ENCODE measurements at places on chromosomes 2 and 18.
A peak's percentile ranks its signal among the peaks of the same experiment; 100 is the strongest.

- no peak for DNase-seq
These were observed 54.9 kb downstream of the FHOD3 start for GRCh38 chr18:36352384-36352783.

DNA sequence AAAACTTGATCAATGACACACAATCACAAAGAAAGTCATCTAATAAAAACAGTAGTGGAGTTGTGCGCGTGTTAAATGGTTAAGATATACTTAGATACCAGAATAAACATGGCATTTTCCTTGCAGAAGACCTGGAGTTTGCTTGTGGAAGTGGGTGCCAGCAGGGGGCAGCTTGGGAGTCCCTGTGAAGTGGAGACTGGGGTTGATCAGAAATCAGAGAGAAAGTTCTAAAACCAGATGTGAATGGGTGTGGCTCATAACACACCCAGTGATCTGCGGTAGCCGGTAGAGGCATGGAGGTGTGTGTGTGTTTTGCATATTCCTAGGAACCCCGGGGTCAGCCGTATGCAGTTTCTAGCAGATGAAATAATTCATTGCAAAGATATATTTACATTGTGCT is 300.1 kb upstream of the TRIB2 start:
- peak; percentile 49 for DNase-seq

GRCh38 chr2:4895371-4895770 is 796.8 kb upstream of the SOX11 start:
- DNase-seq: no peak

- DNase-seq: no peak
These were observed 22.0 kb downstream of the IL1RL2 start for GRCh38 chr2:102208774-102209173.

DNA sequence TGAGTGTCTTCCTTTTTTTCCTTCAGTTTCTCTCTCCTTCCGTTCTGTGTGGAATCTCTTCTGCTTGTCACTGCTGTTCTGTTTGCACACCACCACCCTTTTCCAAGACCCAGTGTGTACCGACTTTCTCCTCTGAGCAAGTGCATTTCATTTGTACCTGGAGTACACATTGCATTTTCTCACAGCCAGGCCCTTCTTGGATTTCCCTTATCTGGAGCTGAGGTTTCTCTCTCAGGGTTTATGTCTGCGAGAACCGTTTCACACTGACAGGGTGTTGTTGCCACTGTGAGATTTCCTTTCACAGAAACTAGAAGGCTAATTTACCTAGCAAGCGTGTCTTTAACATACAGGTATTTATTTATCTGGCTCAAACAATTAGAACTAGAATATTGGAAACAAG is 26.2 kb downstream of the NCOA1 start:
- no peak for DNase-seq

DNA sequence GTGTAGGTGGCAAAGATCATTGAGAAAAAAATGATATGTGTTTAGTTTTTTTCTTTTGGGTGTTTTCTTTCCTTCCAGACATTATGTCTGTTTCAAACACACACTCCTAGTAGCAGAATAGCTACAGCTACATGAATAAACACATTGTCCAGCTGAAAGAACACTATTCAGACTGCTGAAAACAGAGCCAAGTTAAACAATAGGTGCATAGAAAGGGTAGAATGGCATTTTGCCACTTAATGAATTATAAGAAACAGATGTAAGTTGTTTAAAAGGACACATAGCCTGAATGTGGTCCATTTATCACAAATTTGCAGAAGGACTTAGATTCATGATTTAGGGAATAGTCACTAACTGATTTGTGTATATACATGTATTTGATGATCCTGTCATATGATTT is 20.1 kb downstream of the CTLA4 start:
- DNase-seq: no peak

DNA sequence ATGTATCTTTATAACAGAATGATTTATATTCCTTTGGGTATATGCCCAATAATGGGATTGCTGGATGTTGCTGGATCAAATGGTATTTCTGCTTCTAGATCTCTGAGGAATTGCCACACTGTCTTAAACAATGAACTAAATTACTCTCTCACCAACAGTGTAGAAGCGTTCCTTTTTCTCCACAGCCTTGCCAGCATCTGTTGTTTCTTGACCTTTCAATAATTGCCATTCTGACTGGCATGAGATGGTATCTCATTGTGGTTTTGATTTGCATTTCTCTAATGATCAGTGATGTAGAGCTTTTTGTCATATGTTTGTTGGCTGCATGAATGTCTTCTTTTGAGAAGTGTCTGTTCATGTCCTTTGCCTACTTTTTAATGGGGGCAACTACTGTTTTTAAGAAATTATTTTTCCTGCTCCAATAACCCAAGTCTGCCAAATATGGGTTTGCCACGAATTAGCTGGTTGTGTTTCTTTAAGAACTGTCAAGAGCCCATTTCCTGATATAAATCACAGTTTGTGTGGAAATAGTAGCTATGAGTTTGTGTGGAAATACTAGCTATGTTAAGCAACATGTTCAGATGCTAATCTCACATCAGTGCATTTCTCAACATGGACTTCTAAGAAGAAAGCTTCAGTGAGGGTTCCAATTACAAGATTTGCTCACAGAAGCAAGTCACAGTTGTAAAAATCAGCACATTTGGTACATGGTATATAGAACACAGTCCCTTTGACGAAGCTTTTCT is 259.4 kb downstream of the ANAPC1 start:
- DNase-seq: no peak

DNA sequence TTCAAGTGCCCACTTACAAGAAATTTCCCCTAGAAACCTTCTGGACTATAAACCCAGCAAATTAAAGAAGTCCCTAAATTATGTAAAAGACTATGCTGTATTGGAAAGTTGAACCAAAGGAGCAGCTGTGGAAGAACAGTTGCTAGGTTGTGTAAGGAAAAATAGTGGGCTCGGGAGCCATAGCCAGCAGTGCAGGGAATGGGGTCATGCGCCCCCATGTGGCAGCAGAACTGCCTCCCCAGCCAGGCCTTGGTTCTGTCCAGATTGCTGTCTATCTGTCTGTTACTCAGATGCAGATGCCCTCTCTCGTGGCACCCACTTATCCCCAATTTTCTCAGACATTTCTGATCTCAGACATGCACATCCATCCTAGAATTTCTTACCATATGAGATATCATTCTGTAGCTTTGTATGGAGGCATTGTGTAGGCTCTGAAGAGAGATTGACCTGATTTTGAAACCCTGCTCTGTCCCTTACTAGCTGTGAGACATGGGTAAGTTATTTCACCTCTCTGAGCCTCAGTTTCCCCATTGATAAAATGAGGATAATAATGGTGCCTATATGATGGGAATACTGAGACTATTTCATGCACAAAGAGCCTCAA is 258.3 kb downstream of the SS18 start:
- DNase-seq: no peak

GRCh38 chr2:228559774-228560415 is 378.4 kb upstream of the SPHKAP start:
- DNase-seq: no peak

DNA sequence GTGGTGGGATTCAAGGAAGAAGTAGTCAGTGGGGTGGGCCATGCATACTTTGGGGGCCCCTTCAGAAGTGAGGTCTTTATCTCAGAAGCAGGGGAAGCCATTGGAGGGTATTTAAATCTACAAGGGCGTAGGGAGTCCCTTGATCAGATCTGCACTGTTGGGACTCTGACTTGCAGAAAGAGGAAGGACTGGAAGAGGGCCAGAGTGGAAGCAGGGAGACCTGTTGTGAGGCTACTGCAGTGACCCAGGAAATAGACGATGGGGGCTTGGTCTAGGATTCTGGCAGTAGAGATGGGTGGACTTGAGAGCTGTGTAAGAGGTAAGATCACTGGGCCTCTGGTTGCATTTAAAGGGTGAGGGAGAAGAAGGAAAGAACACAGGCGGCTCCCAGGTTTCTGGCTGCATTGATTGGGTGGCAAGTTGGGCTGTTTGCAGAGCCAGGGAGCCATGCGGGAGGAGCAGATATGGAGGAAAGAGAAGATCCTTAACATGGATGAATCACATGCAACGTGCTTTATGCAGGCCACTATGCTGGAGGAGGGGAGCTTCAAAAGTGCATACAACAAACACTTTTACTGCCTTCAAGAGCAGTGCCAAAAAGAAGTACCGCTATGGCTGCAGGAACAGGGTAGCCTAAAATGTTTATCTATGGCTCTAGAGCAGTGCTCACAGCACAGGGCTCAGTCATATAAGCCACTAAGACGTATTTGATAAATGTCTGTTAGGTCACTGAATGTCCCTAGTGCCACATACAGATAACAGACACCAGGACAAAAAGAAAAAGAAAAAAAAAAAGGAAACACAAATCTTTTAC is 2.3 kb downstream of the SFXN5 start:
- DNase-seq: no peak

GRCh38 chr2:15830937-15831549 is 109.3 kb upstream of the MYCN start:
- no peak for DNase-seq

- peak; percentile 42 for DNase-seq
These were observed 241.5 kb downstream of the ICOS start for GRCh38 chr2:204177977-204178522.

DNA sequence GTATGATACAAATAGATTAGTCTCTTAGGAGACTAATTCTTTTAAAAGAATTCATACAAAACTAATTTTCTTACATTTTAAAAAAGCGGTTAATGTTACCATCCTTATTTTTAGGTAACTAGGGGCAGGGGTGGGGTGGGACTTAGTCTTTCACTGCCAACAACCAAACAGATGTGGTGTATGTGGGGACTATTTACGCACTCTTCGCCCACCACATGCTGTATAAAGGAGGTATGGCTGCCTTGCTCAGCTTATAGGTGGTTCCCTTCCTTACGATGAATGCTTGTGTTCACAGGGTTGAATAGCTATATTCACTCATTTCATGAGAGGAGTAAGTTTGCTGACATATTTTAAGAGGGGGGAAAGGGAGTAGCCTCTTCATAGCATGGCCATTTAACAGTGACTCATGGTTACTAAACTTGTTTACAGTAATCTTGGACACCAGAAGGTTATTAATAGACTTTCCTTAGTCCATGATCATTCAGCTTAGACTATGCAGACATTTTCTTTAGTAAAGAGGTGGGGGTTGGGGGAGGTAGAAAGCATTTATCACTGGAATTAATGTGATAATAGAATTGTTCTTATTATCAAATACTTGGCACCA is 61.8 kb downstream of the CAB39 start:
- DNase-seq: no peak

DNA sequence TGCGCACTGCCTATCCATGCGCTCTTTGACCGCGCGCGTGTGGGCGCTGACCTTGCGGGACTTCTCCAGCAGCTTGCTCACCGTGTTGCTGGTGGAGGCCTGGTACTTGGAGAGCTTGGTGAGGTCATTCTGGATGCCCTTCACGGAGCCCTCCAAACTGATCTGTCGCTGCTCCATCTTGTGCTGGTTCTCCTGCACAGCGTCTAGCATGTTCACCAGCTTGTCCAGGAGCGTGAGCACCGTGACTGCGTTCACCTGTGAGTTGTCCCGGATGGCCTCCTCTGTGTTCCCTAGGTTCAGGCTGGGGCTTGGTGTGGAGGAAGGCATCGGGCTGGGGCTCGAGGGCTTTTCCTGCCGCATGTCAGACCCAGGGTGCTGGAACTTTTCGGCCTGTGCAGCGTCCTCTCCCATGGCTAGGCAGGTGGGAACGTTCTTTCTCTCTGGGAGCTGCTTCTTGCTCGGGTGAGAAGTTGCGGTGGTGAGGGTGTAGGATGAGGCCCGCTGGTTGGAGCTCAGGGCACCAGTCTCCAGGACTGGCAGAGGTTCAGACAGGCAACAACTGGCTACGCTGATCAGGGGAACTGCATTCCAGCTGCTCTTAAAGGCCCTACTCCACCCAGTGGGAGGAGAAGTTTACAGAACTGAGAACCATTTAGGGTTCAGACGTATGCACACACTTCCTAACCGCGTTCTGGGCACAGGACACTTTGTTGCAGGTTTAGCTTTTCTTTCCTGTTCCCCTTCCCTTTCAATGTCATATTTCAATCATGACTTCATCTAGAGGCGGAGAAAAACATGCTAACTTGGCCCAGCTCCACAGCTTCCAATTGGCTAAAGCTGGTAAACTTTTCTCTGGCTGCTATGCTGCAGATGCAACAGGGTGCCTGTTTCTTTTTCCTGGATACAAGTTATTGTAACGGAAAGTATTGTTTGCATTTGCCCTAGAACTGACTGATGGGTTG is at the start of gene CAVIN2:
Gene CAVIN2, minus strand, starts transcription at position 574 of the 962 bp plus-strand sequence. Its CDS starts 163 bp downstream, at position 411.
- no peak for DNase-seq

DNA sequence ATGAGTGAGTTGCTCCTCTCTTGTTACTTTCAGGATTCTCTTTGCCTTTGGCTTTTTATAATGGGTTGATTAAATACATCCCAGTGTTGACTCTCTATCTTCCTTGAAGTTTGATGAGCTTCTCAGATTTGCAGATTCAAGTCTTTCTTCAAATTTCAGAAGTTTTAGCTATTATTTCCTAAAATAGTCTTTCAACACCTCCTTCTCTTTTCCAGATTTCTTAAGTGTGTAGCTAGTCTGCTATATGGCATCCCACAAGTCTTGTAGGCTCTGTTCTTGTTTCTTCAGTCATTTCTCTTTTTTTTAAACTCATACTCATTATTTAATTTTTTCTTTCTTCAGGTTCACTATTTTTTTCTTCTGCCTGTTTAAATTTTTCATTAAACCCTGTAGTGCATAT is 287.7 kb upstream of the CNTNAP5 start:
- DNase-seq: no peak

DNA sequence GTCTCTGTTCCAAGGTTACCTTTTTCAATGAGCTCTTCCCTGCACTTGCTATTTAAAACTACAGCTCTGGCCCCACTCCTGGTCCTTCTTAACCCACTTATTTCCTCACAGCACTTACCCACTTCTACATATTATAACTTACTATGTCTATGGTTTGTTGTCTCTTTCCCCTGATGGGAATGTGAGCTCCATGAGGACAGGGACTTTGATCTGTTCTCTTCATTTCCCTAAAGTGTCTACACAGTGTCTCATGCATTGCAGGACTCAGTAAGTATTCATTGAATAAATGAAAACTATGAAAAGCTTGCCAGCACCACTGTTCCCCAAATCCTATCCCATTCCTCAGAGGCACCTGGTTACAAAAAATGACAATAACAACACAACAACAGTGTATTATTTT is 18.3 kb upstream of the ACYP2 start:
- no peak for DNase-seq

DNA sequence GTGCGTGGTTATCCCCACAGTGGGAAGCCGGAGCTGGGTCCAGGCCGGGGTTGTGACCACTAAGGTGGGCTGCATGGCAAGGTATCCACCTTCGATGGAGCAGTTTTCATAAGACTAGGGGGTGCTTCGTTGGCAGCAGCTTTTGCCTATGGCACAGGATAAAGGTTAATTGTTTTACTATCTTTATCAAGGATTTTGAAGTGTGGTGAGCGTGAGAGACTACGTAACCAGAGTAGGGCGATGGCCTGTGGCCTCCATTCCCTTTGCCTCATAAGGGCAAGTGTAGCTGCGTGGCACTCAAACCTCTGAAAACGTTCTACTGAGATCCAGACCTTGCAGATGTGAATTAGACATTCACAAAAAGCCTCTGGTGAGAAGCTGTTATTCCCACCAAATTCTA is 206.6 kb downstream of the ACKR3 start:
- DNase-seq: no peak

GRCh38 chr18:74282755-74283554 is 8.8 kb downstream of the CYB5A start:
- DNase-seq: no peak

- DNase-seq: no peak
These were observed 24.7 kb upstream of the FAM171B start for GRCh38 chr2:186669146-186669545.
